Fibroblast of villous mesenchyme (primary cell): ENCODE measurements at places on chromosomes 2 and 18. TPM values are rescaled to one million over a fixed set of nuclear protein-coding genes. Genes with fewer than 3 reads are reported as not detected.

Gene ENOSF1
- 27.7 and 31.1 TPM in 2 replicates for total RNA-seq

- DNase-seq: no peak
Measured at GRCh38 chr2:232890536-232890895, 20.5 kb downstream of the SNORC start.

DNA sequence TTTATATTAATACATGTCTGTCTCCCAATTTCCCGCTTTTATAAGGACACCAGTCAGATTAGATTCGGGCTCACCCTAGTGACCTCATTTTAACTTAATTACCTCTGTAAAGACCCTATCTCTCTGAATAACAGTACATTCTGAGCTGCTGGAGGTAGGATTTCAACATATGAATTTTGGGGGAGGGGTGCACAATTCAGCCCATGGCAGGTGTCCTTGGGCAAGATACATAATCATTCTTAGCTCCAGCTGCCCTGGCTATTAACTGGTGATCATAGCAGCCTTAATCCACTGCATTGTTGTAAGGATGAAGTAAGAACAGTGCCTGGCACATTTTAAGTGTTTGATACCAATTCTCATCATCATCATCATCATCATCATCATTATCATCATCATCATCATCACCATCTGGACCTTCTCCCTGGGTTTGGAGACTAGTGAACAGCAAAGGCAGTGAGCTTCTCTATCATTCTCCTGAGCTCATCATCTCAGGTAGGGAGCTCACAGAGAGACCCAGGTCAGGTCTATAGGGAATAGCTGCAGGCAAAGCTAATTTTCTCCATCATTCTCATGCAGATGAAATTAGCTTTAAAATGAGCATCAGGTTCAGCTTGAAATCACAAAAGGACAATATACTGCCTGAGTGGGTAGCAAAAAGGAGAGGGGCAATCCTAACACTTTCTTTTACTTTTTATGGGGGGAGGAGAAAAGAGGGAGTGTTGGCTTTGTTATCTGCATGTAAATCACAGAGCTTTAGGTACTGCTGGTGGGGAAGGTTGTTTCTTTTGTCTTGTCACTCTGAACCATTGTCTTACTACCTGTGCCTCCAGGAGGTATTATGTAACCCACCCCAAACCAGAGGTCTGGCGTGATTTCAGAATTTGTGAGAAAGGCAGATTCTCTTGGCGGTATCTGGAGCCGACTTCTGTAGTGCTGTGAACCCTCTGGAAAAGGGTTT, 125.5 kb upstream of the SPRED2 start:
- DNase-seq: no peak

GRCh38 chr2:26465266-26465925, 12.5 kb downstream of the OTOF start:
- no peak for DNase-seq

DNA sequence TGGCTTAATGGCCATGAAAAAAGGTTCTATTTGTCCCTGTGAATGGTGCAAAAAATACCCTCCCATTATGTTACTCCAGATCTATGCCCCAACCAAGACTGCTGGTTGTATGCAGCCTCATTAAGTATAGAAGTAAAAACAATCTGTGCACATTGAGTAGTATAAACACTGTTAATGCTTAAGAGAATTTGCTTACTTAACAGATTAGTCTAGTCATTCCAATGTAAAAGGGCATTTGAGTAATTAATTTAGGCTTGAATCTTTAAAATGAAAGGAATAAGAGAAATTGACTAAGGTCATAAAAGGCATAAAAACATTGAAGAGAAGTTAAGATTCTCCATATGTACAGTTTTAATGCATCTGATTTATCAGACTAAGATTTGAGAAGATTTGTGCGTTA, 51.2 kb downstream of the FAM124B start:
- peak; percentile 37 for DNase-seq
